ENCODE measurements at places on chromosomes 7 and 10. TPM values are rescaled to one million over a fixed set of nuclear protein-coding genes. Genes with fewer than 3 reads are reported as not detected.

DNA sequence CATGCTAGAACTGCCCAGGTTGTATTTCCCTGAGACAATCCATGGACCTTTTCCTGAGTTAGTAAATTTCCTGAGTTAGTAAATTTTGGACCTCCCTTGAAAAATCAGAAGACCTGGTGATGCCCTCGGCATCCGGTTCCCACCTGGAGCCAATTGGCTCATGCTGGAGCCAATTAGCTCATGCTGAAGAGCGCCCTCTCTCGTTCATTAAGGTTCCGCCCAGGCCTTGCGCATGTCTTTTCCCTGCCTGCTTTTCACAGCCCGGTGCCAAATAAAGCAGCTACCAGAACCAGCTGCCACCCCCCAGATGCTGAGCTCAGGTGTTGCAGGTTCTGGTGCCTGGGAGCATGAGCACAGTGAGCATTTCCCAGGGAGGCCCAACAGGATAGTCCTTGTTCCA lies 96.2 kb downstream of the APBB1IP start:
- no peak for DNase-seq

DNA sequence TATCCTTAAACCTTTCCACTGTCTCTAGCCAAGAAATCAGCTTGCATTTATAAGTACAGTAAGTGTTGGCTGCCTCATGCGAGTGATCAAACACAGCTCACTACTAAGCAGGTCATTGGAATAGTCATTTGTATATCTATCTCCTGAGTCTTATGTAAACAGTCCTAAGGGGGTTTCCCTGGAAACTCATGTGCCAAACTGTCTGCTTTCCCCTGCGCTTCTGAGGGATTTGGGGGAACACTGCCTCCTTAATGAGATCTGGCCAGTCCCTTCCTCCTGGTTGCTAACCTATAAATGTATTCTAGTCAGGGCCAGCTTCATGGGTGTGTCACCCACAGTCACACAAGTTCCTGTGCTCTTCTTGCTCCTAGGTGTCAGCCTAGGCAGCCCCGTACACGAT lies 133.1 kb downstream of the CD36 start:
- DNase-seq, result no peak

- no peak for DNase-seq
These were observed 59.7 kb downstream of the PHTF2 start for GRCh38 chr7:77858278-77858677.

DNA sequence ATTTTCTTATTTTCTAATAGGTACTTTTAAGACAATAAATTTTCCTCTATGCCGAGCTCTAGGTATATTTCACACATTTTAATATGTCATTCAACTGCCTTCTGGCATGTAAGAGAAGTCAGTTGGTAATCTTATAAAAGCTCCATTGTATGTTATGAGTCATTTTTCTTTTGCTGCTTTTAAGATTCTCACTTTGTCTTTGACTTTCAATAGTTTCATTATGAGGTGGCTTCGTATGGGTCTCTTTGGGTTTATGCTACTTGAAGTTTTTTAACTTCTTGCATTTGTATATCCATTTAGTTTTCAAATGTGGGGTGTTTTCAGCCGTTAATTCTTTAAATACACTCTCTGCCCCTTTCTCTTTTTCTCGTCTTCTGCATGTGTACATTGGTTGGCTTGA lies 80.5 kb downstream of the ABCA13 start:
- DNase-seq, result no peak

DNA sequence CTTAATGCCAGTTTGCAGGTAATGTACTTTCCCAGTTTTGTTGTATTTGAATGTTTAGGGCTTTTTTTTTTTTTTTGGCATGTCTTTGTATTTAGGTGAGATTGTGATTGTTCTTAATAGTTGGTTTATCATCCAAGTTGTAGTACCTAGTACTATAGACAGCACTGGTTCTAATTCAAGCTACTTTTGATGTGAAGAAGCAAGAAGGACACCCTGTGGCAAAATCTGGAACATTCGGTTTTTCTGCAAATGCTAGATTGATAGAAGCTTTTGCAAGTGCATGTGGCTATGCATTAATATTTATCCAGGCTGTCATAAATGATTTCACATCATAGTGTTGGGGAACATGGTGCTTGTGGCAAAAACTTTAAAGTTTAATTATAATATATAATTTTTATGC lies 248.9 kb downstream of the FOXP2 start:
- DNase-seq, result no peak

GRCh38 chr7:159116581-159117339 lies 27.9 kb downstream of the VIPR2 start:
- DNase-seq, result peak; percentile 20

DNA sequence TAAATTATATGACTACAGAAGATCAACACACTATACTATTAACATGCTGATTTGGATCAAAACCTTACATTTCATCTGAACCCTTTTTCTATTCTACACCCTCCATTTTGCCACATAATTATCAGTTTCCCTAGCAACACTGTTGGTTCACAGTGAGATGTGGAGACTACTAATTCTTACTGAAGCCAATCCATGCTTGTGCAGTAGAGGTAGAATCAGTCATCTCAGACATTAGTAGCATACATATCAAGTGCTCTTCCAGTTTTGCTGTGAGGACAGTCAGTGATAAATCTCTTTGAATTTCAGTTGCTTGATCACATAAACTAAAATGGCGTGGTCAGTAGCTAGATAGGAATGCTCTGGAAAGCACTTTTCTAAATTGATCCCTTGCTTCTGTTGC lies 70.3 kb downstream of the PON1 start:
- no peak for DNase-seq

- no peak for DNase-seq
These were observed 3.9 kb upstream of the PWWP2B start for GRCh38 chr10:132392811-132393694.

DNA sequence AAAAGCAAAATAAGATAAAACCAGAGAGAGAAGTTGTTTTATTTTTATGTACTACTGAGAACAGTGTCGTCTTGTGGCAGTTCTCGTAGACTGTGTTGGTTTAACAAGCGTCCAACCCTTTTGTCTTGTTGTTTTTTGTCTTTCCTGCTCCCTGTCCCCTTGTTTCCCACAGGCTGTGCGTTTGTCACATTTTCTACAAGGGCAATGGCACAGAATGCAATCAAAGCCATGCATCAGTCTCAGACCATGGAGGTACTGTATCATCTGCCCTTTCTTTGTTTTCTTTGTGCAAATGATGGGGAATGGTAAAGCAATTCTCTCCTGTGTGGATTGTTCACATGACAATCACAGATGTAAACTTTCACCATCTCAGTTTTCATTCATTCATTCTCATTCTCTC lies 248.8 kb downstream of the CELF2 start:
- no peak for DNase-seq

- DNase-seq, result no peak
These were observed 125.7 kb downstream of the ARHGAP22 start for GRCh38 chr10:48478980-48479811.

DNA sequence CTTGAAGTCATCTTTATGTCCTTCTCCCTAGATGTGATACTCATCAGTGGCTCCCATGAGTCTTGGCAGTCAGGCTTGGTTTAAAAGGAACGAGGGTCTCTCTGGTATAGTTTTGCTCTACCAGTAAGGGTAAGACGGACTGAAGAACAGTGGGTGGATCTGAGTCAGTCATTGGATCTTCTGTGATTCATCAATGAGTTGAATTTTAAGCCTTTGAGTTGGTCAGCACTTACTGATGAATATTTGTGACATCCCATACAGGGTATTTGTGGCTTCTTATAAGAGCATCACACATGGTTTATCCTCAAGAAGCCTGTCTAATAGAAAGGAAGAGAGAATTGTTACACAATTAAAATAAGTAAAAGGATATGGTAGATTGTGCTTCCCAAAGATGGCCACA lies 87.3 kb upstream of the NAMPT start:
- no peak for DNase-seq

- no peak for DNase-seq
These were observed 17.3 kb downstream of the IL2RA start for GRCh38 chr10:6044751-6045313.

DNA sequence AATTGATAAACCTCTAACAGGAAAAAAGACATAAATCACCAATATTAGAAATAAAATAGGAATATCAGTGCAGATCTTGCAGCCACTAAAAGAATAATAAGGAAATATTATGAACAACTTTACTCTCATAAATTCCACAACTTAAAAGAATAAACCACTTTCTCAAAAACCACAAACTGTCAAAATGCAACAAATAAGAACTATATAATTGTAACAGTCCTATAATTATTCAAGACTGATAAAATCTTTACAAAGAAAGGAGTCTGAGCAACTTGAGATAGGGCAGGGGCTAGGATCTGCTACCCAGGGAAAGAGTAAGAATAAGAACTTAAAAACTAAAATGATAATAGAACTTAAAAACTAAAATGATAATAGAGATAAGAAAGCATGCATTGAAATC lies 169.5 kb upstream of the GDF10 start:
- DNase-seq, result no peak

DNA sequence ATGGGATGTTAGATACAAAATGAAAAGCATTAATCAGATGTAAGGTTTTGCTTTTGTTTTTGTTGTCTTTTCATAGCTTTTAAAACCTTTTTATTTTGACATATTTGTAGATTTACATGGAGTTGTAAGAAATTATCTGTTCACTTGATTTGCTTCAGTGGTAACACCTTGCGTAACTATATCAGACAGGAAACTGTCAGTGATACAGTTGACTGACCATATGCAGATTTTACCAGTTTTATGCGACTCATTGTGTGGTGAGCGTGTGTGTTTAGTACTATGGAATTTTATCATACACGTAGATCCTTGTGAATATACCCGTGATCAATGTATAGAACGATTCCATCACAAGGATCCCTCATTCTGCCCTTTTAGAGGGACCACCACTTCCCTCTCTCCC lies 701.4 kb downstream of the SUGCT start:
- no peak for DNase-seq

DNA sequence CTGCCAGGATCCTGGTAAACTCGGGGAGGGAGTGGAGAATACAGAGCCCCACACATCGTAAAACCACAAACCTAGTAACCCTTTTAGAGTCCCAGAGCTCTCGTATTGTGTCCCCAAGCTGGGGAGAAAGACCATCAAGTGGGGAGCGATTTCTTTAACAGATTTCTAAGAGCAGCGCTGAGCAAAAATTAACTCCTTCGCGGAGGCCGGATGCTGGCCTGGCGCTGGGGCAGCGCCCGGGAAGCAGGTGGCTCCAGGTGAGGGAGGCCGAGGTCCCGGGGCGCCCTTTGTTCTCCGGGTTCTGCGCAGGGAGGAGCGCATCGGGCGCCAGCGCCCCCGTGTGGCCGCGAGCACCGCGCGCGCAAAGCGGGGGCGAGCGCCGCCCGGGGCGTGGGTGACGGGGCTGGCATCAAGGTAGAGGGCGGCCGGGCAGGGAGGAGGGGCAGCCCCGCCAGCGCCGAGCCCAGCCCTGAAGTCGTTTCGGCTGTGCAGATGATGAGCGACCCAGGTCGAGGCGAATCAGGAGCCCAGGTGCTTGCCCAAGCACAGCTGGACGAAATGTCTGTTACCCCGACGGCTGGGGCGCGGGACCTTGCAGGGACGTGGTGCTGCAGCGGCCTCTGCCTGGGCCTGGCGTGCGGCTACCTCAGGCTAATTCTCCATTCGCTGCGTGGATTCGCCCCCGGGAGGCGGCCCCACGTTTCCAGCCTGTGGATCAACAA lies 10.4 kb upstream of the FGFR2 start:
- no peak for DNase-seq

DNA sequence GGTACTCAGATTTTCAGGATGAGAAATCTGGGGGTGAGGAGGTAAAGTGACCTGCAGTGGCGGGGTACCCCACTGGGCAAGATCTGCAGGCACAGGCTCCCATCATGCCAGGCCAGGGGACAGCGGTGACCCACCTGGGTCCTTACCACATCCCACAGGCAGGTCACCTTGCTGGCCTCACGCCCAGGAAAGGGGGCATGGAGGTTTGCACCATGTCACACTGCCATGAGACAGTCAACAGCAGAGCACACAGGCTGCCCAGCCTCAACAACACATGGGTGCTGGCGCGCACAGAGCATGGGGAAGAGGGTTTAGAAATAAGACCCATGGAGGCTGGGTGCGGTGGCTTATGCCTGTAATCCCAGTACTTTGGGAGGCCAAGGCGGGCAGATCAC lies 914 bp downstream of the PKD1L1 start:
- no peak for DNase-seq

GRCh38 chr7:98733036-98733435 lies 116.0 kb downstream of the NPTX2 start:
- no peak for DNase-seq

DNA sequence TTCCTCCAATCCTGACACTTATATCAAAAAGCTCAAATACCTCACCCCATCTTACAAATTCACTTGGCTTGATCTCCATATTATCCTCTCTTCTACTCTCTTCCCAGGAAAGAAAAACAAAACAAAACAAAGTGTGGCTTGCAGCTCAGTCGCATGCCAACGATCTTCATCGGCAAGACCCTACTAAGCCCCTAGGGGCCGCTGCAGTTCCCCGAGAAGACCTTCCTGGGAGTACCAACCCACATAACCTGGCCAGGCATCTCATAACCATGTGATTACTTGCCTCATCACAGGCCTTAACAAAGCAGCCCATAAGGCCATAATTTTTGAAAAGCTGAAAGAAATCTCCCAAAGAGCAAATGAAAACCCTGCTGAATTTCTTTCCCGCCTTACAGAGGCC lies 103.7 kb downstream of the ZNF92 start:
- DNase-seq, result no peak

GRCh38 chr10:76401006-76401405 lies 969.6 kb downstream of the LRMDA start:
- DNase-seq, result no peak

GRCh38 chr7:24733414-24734060 lies 23.7 kb downstream of the GSDME start:
- DNase-seq, result no peak

DNA sequence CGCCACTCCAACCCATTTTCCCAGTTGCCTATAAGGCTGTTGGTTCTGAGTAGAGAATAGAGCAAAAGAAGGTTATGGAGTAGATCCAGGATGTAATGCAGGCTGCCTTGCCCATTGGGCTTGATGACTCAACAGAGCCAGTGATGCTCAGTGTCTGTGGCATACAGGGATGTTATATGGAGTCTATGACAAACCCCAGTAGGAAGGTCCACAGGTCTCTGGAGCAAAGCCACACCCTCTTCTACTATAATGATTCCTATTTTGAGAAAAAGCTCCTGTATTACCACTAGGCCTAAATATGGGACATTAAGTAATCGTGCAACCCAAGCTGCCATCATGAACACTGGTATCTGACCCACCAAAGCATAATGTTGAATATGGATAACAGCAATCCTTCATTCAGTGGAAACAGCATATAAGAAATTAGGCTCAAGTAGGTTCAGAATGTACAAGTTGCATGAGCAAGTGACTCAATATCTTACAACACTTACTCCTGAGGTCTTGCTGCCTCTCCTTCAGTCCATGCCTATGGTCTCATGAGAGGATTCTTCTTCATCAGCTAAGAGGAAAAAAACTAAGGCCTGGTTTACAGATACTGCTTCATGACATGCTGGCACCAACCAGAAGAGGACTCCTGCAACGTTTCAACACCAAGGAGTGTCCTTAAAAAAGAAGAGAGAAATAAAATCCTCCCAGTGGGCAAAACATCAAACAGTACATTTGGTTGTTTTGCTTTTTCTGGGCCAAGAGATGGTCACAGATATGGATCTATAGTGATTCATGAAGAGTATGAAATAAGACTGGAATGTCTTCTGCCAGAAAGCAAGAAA lies 14.8 kb upstream of the FHIP2A start:
- DNase-seq, result no peak

- no peak for DNase-seq
These were observed 97.0 kb downstream of the CTBP2 start for GRCh38 chr10:125063256-125063925.

Gene PLAU
- total RNA-seq, result not detected

Gene RHEB
- total RNA-seq, result 45.4 TPM

Gene TEX36
- not detected for total RNA-seq

Gene TLX1
- not detected for total RNA-seq

Gene ITGA8
- total RNA-seq, result not detected

Gene CFAP46
- not detected for total RNA-seq

Gene ADRA2A
- not detected for total RNA-seq

Gene RADIL
- not detected for total RNA-seq
